ENCODE measurements at places on chromosomes 6 and 20. TPM values are rescaled to one million over a fixed set of nuclear protein-coding genes. Genes with fewer than 3 reads are reported as not detected.

Gene CDH4
- 4.1 TPM for total RNA-seq

Gene TMEM14C
- total RNA-seq = 70.9 TPM

Gene GTSF1L
- total RNA-seq = not detected

Gene ARMC12
- total RNA-seq = 0.42 TPM

Gene TMEM14A
- total RNA-seq = 38.0 TPM

Gene ADGRB3
- total RNA-seq = not detected

Gene EPPIN
- not detected for total RNA-seq

Gene TNFRSF21
- total RNA-seq = 12.8 TPM

Measured in smooth muscle cell of the umbilical artery (primary cell).